ENCODE measurements at places on chromosomes 1 and 21.

- no peak for DNase-seq
These were observed 18.8 kb upstream of the TENT5B start for GRCh38 chr1:27031235-27032118.

DNA sequence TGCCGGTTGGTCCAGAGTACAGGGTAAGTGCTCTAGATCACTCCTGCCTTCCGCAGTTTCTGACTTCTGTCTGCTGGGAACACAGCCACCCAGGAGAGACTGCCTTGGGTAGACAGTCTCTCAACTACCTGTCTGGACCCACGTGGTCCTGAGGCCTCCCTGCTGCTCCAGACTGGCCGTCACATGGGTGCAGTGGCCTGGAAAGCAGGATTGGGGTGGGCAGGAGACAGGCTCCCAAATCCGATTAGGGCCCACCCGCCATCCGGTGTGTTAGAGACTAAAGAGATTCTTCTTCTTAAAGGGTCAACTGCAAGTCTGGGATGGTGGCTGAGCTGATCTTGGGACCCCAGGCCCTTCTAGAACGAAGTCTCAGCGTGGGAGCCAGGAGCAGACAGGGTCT, 105.5 kb downstream of the EBNA1BP2 start:
- no peak for DNase-seq

DNA sequence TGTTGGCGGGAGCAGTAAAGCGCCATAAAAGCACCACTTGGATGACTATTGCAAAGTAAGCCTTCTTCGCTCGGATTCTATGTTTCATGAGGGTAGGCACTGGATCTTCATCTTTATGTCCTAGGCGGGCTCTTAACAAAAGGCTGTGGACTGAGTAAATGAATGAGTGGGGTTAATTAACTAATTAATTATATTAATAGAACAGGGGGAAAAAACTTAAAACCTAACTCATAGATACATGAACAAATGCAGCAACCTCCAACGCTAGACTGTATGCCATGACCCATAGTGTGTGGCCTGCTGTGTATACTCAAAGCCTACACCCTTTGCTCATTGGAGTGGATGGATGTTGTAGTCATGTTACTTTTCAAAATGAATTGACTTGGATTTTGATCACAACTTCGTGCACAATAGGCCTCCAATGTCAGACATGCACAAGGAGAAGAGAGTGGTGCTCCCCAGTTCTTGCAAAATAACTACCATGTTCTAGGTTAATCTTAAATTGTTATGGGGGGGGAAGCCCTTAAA, 417 bp upstream of the GFI1 start:
- no peak for DNase-seq

DNA sequence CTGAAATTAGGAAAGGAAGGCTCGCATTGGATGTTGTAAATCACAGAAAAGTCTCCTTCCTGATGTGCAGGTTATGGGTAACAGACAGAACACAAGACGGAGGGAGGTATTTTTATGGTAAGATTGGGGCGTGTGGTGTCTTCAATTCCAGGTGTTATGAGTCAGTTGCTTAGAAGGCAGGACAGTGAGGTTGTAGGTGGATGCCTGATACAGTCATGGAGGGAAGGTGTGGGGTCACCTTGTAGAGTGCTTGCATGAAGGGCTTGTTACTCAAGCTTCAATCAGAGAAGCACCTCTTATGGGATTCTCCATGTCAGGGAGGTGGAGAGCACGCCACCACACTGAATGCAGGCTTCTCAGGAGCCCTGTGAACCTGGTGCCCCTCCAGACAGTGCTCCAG, 63.1 kb downstream of the C1orf21 start:
- DNase-seq, result no peak

GRCh38 chr1:172779491-172779890, 120.6 kb downstream of the FASLG start:
- DNase-seq, result no peak

DNA sequence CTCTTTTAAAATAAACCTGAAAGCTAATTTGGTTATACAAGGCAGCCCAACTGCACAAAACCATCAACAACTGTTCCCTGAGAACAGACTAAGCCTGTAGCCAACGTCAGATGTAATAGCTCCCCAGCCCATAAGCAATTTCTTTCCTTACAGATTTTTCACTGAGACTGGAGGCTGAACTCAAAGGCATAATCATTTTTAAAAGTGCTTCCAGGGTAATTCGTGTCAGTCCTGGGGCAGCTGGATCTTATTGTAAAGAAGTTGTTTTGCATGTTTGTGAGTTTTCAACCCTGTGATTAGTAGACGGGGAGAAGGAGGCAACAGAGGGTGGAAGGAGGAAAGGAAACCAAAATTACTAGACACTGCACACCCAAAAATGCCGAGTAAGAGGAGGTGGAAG, 3.2 kb downstream of the DPT start:
- DNase-seq, result no peak

DNA sequence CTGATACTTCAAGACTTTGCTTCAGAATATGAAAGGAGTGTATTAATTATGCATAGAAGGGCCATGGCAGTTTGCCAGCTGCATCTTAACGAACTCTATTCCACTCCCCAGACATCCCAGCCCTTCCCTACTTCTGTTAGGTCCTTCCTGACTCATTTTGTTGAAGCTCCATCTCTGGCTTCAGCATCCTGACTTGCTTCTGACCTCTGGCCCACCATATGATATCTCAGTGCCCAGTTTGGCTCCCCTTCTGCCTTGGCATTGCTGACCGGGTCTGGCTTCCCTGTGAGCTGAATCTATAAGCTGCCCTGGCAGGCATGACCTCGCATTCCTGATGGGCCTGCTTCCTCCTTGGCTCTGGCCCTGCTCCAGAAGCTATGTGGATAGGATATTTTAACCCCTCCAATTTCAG, 27.6 kb upstream of the ARHGAP29 start:
- DNase-seq, result no peak
